ENCODE measurements at places on chromosomes 7 and 10.
A peak's percentile ranks its signal among the peaks of the same experiment; 100 is the strongest.

- peak; percentile 67 for DNase-seq
Observed at GRCh38 chr7:91264924-91265681, 870 bp downstream of the FZD1 start.

DNA sequence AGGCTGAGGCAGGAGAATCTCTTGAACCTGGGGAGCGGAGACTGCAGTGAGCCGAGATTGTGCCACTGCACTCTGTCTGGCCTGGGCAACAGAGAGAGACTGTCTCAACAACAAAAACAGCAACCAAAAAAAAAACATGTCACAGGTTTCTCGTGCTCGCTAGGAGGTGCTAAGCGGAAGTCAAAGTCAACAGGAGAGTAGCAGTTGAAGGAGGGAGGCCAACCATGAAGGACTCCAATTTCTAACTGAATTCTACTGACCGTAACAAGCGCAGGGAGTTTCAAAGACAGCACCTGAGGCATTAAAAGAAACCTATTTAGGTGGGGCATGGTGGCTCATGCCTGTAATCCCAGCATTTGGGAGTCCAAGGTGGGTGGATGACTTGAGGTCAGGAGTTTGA lies 19.4 kb downstream of the KIN start:
- no peak for DNase-seq

GRCh38 chr10:102967123-102967522 lies 49.0 kb downstream of the CNNM2 start:
- DNase-seq, result no peak

- no peak for DNase-seq
Observed at GRCh38 chr10:9796564-9796963, 1221.1 kb upstream of the CELF2 start.

- no peak for DNase-seq
Observed at GRCh38 chr7:120852700-120853099, 5.2 kb downstream of the TSPAN12 start.
